ENCODE measurements at places on chromosomes 3 and 15.

- no peak for DNase-seq
These were observed 72.1 kb downstream of the TLE3 start for GRCh38 chr15:70025413-70026296.

- DNase-seq = no peak
These were observed 24.3 kb upstream of the NUDT16 start for GRCh38 chr3:131357275-131357674.

DNA sequence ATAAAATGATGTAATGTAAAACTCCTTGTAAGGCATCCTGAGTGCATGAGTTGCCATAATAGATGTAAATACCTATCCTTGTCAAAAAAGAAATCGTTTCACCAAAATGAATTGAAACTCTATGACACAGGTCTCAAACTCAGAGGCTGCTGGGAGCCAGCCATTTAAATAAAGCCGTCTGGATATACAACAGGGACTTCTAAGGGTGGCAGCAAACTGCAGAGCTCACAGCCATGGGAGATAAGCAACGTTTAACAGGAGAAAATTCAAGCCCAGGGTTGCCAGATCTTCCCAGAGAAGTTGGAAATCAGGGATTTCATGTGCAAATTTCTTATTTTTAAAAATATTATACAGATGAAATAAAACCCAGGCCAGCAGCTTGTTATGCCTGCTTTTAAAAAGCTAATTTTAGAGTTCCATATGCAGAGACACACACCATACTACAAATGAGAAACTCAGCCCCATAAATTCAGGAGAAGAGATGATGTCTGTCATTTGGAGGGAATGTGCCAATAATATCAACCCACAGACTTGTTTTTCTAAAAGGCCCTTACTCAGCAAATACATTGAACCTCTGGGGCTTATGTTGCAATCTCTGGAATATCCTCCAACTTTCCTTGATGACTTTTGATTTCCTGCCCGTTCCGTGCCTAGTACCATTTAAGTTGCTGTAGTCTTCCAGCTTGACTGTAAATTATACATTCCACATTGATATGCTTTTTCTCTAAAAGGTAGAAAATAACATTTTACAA, 75.6 kb downstream of the AQP9 start:
- DNase-seq = no peak

DNA sequence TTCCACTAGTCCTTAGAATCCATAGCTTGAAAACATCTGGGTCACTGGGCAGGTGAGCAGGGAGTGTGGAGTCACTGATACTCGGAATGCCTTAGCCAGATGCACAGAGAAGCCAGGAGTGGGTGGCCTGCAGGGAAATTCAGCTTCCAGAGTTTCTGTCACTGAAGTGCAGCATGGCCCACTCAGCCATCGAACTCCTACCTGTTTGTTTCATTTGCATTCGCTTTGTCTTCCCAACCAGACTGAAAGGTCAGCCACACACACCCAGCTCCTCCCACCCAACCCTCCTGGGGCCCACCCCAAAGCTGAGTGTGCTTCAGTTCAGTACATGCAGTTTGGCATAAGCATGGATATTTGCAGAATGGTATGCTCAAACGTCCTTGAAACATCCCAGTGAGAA, 124.5 kb upstream of the ATP10A start:
- DNase-seq = no peak

GRCh38 chr15:75672646-75673425, 25.1 kb downstream of the SNX33 start:
- no peak for DNase-seq

GRCh38 chr3:50464569-50464968, 38.9 kb downstream of the CACNA2D2 start:
- no peak for DNase-seq

DNA sequence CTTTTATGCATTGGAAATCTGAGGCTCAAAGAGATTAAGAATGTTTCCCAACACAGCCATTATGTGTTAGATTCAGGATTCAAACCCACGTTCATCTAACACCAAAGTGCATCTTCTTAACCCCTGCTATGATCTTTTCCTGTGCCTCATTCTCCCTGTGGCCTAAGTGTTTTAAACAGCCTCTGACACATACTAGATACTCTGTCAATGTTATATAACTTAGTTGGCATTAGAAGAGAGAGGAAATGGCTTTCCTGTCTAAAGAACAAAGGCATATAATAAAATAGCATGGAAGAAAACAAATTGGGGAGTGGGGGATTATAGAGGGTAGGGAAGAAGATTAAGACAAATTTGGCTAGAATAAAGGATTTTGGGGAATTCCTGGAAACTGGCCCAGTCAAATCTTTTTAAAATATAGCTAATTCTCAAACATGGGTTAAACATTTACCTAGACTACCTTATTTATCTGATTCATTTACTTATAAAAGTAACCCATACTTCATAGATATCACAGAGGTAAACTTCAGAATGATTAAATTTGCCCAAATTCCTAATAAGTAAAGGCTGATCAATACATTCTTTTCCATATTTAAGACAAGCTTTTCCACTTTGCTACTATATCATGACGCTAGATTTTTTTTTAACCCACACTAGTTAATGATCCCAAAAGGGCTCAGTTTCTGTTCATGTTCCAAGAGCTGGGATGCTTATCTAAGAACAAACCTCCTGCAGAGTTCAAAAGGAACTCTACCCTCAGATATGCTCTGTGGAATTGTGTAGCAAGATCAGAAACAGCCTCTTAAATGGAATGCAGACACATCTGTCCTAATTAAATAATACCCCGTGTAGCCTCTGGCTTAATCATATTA, 122.9 kb upstream of the PTPRG start:
- no peak for DNase-seq

GRCh38 chr15:57384024-57384423, 7.7 kb downstream of the CGNL1 start:
- no peak for DNase-seq

- DNase-seq = no peak
These were observed 7.1 kb upstream of the SLC6A20 start for GRCh38 chr3:45803252-45803935.

DNA sequence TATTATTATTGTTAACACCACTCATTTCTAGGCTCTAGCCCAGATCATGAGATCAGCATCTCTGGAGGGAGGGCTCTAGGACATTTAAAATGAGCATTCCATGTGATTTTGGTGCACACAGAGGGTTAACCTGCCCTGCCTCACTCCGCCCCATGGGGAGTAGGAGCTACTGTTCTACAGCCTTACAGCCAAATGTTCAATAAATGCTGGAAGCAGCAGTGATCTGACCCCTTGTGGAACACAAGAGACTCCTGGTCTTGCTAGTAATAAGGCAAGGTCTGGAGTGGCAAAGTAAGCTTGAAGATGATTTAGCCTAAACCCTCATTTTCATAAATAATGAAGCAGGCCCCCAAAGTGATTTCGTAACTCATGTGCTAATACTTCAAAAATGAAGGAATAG, 166.4 kb upstream of the EOMES start:
- DNase-seq = no peak

- DNase-seq = peak; percentile 22
These were observed 627 bp downstream of the DUSP7 start for GRCh38 chr3:52055537-52056351.

DNA sequence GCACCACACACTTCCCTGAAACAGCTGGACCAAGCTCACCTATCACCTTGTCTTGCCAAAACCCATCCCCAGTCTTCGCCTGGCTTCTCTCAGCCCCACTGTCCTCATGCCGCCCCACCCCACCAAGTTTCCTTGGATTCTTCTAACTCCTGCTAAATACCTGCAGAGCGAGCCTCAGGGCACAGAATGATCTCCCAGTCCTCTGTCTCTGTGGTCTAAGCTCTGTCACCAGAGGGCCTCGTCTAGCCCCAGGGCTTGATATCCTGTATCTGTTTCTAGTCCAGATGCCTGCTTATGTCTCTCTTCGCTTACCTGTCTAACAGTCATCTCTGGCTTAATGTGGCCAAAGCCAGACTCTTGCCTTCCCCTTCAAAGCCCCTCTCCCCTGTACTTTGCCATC, 9.7 kb downstream of the CCDC12 start:
- no peak for DNase-seq

- DNase-seq = no peak
These were observed 177.5 kb downstream of the RORA start for GRCh38 chr15:61051569-61052031.

GRCh38 chr3:52039426-52039825, 16.9 kb downstream of the DUSP7 start:
- no peak for DNase-seq

DNA sequence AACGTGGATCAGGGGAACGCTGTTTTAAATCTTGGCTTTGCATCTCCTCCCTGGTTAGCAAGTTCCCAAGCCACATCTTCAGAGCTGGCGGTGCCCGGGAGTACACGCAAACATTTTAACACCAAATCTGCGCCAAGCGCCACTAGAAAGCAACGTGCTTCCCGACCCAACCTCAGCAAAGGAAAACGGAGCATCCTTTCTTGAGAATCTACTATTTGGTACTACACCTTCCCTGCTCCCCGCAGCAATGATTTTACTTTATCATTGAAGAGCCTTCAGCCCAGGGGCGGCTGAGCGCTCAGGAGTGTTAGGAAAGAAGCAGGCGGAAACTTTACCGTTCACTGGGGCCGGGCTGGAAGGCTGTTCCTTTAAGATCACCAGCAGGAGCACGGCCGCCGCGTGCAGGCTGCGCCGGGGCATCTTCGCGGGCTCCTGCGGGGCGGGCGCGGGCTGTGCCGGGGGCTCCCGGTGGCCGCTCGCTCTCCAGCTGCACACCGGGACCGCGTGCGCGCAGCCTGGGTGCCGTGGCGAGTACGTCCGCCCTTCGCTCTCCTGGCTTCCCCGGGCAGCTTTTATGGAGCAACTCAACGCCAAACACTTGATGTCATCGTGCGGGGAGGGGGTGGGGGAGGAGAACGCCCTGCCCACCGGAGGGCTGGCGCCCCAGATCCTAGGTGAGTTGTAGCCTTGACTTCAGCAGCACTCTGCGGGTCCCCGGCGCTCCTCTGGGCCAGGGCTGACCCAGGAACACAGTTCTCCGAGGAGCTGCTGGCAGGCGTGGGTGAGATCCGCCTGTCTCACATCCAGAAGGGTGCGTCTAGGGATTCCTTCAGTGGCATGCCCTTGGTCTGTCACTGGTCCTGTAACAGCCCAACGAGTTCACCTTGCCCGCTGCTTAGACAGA, at the start of gene CA12:
Gene CA12, minus strand, starts transcription at position 546 of the 904 bp plus-strand sequence. Its CDS starts 126 bp downstream, at position 420.
- peak; percentile 12 for DNase-seq

GRCh38 chr3:98754483-98754882, 8.7 kb upstream of the ST3GAL6 start:
- DNase-seq = no peak

DNA sequence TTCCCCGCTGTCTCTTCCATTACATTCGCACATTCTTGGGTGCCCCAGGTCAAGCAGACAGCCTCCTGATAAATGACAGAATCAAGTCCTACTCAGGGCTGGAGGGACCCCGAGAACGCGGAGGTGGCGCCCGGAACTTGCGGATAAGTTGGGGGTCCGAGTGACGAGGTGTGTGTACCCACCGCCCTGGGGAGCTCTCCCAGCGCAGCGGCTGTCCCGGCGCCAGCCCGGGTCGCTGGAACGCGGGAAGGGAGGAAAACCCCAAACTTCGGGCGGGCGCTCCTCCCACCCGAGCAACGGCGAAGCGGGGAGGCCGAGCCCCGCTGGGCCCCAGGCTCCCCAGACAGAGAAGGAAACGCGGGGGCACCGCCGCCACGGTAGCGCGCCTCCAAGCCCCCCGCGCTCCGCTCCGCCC, 550 bp downstream of the CLN6 start:
- DNase-seq = no peak

DNA sequence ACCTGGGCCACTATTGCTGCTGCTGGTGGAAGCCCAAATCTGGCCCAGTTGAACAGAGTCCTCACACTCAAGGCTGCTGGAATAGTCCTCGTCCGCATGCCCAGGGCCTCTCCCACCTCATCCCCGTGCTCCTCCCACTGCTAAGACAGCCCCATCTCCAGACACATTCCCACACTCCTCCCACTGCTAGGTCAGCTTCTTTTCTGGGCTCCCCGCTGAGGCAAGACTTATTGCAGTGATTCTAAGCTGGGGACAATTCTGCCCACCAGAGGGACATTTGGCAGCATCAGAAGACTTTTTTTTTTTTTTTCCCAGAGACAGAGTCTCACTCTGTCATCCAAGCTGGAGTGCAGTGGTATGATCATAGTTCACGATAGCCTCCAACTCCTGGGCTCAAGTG, 35.1 kb downstream of the POC1A start:
- no peak for DNase-seq

DNA sequence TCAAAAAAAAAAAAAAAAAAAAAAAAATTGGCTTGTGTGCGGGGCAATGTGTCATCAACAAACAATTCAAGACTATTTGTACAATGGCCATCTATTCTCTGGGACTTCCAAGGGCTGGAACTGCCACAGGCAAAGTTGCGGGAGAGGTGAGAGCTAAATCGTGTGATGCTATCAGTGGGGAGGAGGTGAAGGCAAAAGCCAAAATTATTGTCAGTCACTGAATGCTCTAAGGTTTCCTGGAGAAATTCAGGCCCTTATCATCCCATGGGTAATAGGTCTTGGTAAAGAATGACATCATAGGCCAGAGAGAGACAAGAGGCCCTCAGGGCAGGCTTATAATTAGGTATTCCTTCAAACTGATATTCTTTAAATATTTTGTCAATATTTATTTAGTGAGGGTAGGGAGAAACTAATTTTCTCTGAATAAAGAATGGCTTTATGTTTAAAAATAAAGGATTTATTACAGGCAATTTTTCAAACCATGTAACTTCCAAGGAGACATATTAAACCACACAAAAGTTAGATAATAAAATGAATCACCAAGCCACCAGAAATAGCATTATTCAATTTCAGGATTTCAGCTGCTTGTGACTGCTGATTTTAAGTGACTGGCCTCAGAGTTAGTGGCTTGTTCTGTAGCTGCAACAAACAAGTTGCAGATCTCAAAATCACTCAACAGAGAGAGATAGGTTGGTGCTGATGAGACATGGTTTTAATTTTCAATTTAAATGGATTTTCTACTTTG, 226.3 kb upstream of the MRPL3 start:
- no peak for DNase-seq

GRCh38 chr3:172224560-172225214, 185.3 kb downstream of the FNDC3B start:
- DNase-seq = no peak

GRCh38 chr3:129065016-129065719, 4.6 kb downstream of the GP9 start:
- no peak for DNase-seq

- no peak for DNase-seq
These were observed 71.1 kb upstream of the PDZRN3 start for GRCh38 chr3:73695841-73696240.

- no peak for DNase-seq
These were observed 334.4 kb upstream of the TRIM42 start for GRCh38 chr3:140343211-140344081.

DNA sequence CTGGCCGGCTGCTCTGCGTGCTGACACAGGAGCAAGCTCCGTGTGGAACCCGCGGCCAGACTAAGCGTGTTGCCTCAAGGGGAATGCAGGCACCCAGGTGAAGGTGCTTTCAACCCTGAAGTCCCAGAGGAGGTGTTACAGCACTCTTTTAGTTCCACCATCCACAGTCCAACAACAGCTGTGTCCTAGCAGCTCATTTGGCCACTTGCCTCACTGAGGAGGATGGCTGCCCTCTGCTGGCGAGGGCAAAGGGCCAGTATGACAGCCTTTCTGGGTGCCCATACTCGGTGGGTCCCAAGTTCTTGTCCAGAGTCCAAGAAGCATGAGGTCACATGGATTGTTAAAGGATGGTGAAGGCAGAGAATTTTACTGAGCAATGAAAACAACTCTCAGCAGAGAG, 87.8 kb downstream of the C3orf85 start:
- DNase-seq = no peak

GRCh38 chr3:175212896-175213295, 353.8 kb downstream of the NAALADL2 start:
- DNase-seq = no peak
